Suprapubic skin (tissue), 4 donors: ENCODE measurements at places on chromosomes 6 and 20. TPM values are rescaled to one million over a fixed set of nuclear protein-coding genes. Genes with fewer than 3 reads are reported as not detected.

DNA sequence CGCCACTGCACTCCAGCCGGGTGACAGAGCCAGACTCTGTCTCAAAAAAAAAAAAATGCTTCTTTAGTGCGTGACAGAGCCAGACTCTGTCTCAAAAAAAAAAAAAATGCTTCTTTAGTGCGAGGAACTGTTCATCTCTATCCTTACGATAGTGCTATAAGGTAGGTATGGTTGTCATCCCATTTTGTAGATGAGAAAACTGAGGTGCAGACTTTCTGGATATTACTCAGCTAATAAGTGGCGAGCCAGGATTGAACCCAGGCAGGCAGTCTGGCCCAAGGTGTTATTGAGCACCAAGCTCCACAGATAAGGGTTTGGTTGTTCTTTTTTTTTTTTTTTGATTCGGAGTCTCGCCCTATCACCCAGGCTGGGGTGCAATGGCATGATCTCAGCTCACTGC lies 11.9 kb downstream of the MEA1 start:
- DNase-seq = no peak

Gene TRPC4AP
- total RNA-seq = 58.4 TPM

DNA sequence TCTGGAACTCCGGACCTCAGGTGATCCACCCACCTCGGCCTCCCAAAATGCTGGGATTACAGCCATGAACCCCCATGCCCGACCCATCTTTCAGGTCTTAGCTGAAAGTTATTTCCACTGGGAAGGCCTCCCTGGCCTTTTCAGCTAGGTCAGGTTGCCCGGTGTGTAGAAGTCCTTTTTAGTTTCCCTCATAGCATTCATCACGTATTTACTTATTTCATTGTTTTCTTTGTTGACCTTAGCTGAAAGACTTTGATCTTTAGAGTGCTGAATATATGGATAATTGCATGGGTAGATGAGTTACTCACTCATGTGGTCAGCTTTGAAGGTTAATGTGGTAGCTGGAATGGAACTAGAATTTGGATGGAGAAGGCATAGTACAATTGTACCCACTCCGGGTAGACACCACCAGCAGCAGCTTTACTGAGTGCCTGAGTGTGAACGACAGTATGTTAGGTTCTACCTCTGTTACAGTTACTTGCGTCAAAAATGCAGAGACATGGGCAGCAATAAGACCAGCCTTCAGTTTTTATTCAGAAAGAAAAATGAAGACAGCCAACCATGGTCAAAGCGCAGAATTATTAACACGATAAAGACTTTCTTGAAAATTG lies 9.1 kb downstream of the KIZ start:
- no peak for DNase-seq

- no peak for DNase-seq
Observed at GRCh38 chr20:37807471-37808232, 95.3 kb upstream of the VSTM2L start.

Gene HLA-DQA1
- total RNA-seq = 10.5 TPM

Gene TFEB
- total RNA-seq = 21.6 TPM

GRCh38 chr20:1417273-1417672 lies 24.4 kb upstream of the FKBP1A start:
- DNase-seq = no peak

Gene RAB44
- 0.16 TPM for total RNA-seq

DNA sequence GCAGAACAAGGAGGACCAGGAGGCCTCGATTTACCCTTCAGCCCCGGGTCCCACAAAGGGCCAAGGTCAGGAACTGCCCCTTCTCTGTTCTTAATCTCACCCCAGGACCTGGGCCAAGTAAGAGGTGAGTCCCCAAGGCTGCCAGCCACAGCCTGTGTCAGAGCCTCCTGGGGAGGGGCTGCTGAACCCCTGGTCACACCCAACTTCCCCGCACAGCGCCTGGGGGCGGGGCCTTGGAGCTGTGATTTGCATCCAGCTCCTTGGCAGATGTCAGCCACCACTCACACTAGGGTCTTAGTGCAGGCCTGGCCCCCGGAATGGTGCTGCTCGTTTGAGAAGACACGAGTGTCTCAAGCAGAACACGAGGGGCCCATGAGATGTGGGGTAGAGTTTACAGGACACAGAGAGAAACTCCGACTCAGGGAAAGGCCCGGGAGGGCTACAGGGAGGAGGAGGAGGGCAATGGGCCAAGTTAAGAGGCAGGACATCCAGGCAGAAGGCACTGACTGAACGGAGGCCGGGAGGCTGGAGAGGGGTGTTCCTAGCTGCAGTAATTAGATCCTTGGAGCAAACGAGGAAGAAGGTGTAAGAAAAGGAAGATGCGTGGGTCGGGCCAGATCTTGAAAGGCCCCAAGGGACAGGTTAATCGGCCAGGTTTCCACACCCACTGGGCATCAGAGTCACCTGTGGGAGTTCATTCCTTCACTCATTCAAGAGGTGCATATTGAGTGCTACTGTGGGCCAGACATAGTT lies 26.9 kb downstream of the ZBP1 start:
- no peak for DNase-seq

Gene GSTA2
- not detected for total RNA-seq

Gene ID4
- 178 TPM for total RNA-seq

DNA sequence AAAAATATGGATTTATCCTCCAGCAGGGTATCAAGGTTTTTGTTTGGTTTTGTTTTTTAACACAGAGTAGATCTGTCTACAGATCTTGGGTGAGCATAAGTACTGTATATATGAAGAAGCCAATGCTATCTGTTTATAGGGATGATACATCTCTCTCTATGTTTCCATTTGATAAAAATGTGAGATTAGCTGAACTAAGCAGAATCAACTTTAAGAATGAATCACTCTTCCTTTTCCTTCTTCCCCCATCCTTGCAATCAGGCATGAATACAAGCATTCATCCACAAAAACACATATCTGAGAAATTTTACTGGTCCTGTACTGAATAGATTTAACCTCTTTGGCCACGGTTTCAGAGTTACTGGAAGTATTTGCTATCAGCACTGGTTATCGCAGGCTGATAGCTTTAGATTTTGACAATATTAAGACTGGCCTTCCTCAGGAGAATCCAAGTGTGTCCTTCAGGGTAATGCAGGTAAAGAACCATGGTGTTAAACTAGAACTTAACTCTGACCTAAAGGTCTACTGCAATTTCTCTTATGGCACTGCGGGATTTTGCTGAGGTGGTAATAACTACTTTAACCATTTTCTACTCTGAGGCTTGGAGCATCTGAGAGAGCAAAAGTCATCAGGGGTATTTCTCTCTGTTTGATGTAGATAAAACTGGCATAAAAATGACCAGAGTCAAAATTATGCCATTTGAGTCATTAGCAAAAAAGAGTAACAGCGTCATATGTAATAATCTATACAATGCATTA lies 1.5 kb downstream of the SNAP25 start:
- no peak for DNase-seq

DNA sequence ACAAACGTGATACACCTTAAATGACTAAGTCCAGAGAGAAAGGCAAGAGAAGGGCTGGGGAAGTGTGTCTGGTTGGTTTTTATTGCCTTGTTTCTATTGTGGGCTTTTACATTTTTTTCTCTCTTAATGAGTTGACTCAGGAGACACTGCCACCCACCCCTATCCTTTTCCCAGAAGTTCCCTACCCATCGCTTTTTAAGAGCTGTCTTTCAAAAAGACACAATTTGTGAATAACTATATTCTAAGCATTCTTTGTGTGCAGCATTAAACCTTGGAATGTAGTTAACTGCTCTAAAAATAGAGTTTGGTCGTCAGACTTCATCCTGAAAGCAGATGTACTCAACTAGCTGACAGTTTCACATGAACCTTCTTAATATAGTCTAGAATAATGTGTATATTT lies 174.9 kb downstream of the ISM1 start:
- no peak for DNase-seq

DNA sequence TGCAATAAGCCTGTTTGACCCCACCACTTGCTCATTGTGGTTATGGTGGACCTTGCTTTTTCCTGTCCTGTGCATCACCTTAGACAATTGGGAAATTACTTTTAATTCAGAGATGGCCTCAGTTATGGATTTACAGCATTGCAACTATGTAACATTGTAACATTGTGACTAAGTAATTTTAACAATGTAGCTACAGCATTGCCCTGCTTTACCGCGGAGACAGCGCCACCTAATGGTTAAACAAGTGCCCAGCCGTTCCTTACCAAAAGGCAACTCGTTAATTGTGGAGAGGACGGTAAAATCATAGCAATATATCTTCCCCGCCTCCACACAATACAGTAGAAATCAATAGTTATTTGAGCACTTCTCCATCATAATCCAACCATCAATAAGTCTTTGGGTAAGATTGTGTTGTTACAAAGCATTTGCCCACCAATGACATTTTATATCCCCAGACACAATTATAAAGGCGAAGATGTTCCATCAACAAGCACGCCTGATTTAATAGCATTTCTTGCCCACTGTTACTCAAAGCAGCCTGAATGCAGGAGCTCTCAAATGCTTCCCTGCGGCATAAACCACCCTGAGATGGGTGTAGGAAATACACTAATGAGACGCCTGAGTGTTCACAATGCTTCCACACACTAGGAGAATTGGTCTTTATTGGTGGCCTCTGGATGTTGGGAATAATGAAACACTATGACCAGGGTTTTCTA lies 93.7 kb downstream of the PROKR2 start:
- DNase-seq = no peak

- DNase-seq = no peak
Observed at GRCh38 chr6:15351631-15352030, 105.8 kb downstream of the JARID2 start.

DNA sequence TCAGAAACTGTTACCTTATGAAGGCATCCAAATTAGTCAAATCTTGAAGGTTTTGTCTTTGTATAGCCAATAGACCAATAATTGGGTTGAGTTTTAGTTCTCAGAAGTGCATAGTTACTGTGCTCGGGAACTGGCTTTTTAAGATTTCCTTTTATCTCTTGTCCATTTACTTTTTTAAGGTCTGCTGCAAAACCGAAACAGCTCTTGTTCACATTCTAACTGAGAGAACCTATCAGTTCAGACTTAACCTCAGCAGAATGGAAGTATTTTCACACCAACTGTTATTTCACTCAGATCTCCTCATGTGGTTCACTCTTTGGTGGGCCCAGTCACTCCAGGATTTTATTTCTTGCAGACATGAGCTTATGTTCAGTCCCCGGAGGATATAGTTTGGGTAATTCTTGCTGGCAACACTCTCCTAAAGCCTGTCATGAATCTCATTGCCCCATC lies 55.5 kb downstream of the TPBG start:
- DNase-seq = no peak

Gene MAPK13
- total RNA-seq = 103 TPM
